Fibroblast of skin of left biceps (primary cell): ENCODE measurements at places on chromosomes 2 and 18.

DNA sequence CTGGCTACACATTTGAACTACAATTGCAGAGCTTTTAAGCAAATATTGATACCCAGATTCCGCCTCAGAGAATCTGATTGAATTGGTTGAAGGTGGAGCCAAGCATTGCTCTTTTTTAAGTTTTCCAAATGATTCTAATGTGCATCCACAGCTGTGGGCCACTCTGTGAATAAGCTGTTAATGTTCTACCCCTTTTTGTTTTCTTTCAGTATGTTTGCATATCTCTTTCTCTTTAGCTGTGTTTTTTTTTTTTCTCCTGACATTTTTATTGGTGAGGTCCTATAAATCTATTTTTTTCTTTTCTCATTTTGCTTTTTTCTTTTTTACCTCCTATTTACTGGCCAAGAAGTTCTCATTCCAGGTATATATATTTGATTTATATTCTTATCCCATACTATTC, 6.5 kb downstream of the SCN3A start:
- DNase-seq, result no peak

DNA sequence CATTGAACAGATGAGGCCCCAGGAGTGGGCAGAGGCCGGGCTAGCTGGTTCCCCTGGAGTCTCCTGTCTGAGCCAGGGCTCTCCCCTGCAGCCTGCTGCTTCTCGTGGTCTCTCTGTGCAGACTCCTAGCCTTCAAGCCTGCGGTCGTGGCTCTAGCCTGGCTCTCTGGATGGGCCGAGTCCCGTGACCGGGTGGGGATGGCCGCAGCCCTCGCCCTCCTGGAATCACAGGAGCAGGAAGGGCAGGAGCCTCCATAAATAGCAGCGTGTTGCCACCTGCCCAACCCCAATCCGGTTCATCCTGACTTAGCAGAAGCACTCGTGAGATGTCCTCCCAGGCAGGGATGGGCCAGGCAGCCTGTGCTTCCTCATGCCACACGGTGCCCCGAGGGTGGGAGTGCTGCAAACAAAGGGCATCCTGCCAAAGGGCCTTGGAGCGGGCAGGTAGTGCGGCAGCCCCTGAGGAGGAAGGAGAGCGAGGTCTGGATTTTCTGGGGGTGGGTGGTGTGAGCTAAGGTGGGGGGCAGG, 43.9 kb downstream of the FOSL2 start:
- no peak for DNase-seq

GRCh38 chr18:10271481-10271880, 183.0 kb upstream of the APCDD1 start:
- no peak for DNase-seq

GRCh38 chr2:188623995-188624643, 332.4 kb downstream of the GULP1 start:
- DNase-seq, result no peak

DNA sequence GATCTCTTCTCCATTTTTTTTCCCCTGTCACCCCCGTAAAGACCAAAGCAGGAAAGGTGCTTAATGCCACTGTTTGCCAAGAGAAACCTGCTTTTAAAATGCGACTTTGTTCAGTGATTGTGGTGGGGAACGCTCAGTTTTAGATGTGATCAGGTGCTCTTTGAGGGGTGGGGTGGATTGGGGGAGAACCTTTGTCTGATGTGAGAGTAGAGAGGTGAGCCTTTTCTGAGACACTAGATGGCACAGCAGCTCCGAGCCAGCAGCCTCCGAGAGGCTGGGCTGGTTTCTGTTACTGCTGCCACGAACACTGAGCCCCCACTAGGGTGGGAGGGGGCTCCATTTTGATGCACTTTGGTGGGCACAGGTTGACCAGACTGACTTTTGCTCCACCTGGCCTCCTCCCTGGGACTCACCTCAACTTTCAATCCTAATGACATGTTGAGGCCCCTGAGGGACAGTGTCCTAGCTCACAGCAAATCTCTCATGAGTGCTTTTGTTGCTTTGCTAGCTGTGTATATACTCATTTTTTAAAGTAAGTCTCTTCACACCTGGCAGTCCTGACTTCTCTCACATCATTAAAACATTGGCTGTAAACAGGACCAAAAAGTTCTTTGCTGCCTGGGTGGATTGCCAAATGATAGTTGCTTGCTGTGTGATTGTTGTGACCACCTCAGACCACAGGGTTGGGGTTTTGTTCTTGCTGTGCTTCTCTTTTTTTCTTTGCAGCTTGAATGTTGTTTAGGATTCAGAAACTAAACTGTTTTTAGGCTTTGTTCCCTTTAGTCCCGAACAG, 98.2 kb upstream of the MAP3K20 start:
- DNase-seq, result no peak

GRCh38 chr18:37176621-37176934, 347.7 kb downstream of the KIAA1328 start:
- no peak for DNase-seq

- no peak for DNase-seq
Observed at GRCh38 chr2:121831841-121832240, 76.4 kb downstream of the TSN start.

DNA sequence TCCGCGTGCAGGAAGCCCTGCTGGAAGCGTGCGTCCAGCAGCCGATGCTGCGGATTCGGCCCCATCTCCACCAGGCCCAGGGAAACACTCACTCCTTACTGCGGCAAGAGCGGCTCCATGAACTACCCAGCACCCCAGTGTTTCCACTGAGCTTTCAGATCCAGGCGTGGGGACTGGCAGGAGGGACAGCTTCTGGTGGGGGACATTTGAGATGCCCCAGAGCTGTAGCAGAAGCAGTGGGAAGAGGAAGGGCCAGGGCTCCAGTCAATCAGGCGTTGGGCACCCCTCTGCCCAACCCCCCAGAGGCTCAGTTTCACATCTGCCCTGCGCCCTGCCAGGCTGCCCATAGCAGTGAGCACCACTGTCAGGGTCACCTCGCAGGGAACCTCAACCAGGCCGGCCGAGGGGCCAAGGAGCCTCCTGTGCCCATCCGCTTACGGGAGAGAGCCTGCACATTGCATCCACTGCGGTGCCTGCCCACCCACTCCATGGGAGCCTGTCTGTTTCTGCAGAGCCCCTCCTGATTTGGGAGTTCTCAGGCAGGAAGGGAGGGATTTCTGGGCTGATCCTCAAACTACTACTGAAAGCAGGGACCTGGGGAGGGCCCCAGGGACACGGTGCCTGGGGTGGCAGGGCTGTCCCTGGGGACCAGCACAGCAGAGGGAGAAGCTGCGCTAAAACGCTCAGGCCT, 4.6 kb downstream of the AGXT start:
- no peak for DNase-seq

- DNase-seq, result peak; percentile 95
Observed at GRCh38 chr2:32484937-32485336, 128.1 kb downstream of the BIRC6 start.

DNA sequence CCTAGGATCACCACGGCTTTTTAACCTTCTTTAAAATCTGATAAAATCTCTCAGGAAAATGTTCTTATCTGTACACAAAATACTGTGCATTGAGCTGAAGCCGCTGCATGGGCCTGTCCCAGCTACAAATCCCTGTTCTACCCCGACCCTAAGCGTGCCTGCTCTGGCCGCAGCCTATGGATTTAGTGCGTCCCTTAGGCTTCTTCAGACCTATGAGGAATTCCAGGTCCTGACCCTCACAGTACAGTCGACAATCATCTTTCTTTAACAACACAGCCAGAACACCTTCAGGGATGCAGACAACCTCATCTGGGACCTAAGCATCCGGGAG, 477 bp upstream of the WDCP start:
- DNase-seq, result no peak

- no peak for DNase-seq
Observed at GRCh38 chr2:212939777-212940531, 211.5 kb downstream of the IKZF2 start.

GRCh38 chr2:27723372-27724144, 48.0 kb upstream of the MRPL33 start:
- no peak for DNase-seq

- DNase-seq, result no peak
Observed at GRCh38 chr2:222964376-222965031, 87.5 kb upstream of the KCNE4 start.

- no peak for DNase-seq
Observed at GRCh38 chr18:71403501-71403900, 1114.7 kb downstream of the SOCS6 start.

- no peak for DNase-seq
Observed at GRCh38 chr2:11748018-11748860, 1.8 kb downstream of the LPIN1 start.

DNA sequence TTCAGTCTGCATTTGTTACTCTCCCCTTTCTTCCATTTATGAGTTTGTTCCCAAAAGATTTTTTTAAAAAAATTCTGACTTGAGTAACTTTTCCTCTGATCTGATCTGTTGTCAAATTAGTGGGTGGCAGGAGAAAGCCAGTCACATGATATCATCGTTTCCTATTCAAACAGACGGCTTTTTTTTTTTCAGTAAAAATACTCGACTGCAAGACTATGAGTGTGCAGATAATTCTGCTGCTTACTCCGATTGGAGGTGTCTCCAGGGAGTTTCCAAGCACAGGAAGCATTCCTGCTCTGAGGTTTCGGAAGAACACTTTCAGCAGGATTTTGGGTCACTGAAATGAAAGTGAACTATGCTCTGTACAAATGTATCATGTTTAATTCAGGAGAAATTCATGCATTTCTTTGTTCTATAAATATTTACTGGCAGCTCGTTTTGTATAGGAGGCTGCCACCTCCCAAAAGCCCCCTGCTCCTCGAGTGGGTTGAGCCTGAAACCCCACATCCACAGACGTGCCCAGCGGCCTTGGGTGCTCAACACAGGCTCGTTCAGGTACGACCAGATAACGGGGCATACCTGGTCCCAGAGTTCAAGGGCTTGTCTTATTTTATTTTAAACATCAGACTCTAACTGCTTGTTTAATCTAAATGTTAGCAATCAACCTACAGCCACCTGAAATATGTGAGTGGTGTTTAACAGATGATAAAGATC, 126.9 kb upstream of the ZNF516 start:
- DNase-seq, result peak; percentile 10

DNA sequence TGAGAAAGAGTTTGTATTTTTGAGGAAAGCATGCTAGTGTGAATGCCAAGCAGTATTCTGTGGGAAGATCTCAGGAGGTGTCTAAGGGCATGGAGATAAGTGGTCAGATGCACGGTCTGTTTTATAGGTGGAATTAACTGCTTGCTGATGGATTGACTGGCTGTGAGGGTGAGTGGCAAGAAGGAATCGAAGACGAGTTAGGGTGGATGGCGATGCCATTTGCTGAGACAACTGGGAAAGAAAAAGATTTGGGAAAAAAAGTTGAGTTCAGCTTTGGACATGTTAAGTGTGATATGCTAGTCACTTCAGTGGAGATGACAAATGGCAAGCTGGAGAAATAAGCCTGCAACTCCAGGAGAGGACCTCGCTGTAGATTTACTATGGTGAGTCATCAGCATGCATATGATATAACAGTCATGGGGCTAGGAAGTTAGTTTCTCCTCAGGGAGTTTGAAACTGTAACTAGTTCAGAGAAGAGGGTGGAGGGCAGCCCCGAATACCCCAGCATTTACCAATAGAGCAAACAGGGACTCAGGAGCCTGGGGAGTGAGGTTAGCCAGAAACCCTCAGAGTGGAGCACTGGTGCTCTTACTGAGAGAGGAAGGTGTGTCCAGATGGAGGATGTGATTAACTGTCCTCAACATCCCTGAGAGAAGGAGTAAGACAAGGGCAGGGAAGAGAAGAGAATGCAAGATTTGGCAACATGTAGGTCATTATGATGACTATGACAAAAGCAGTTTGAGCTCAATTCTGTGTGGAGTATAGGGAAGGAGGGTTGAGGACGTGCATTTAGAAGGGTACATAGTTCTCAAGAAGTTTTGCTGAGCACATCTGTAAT, 2.0 kb upstream of the HK2 start:
- no peak for DNase-seq

DNA sequence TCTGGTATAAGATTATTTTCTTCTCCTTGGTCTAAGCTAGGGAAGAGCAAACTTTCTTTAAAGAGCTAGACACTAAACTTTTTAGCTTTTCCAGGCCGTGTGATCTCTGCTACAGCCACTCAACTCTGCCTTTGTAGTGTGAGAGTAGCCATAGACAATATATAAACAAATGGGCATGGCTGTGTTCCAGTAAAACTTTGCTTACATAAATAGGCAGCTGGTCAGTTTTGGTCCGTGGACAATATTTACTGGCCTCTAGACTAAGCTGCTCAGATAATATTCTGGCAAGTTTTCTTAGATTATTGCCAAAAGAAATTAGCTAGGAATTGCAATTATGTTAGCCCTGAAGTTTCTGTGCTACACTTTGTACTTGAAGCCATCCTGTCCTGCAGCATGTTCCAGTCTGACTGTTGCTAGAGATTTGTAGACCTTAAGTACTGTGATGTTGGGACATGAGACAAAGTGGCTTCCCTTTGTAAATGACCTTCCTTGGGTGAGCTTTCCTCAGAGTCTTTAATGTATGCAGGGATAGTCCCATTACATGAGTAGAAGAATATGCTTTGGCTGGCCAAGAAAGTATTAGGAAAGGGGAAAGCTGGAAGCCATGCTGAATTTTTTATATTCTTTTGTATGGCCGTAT, 126.9 kb downstream of the SOX11 start:
- DNase-seq, result no peak

DNA sequence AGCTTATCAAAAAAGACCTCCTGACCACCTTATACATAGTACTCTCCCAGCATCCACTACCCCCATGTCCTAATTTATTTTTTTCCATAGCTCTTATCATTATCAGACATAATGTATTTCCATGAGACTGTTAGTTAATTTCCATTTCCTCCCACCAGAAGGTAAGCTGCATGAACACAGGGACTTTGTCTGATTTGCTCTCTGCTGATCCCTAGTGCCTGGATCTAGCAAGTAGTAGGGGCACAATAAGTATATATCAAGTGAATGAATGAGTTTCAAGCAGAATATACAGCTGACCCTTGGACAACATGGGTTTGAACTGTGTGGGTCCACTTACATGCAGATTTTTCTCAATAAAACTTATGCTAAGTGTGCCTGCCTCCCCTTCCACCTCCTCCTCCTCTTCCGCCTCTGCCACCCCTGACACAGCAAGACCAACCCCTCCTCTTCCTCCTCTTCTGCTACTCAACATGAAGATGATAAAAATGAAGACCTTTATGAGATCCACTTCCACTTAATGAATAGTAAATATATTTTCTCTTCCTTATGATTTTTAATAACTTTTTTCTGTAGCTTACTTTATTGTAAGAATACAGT, 53.8 kb downstream of the CTAGE1 start:
- no peak for DNase-seq

GRCh38 chr2:54813584-54813983, 90.1 kb downstream of the EML6 start:
- no peak for DNase-seq

DNA sequence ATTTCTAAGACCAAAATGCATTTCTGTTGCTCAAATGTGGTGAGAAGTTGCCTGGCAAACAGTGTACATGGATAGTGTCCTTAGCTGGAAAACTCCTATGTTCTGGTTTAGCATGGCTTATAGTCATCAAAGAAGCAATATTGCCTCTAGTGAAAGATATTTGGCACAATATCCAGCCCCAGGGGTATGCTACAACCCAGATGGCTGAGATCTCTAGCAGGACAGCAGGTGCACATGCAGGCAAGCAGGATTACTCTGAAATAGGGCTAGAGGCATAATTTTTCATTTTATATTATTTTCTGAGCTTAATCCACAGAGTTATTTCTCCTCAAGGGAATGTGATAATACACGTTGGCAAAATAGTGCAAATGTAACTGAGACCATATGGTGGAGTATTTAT, 34.0 kb downstream of the CCDC195 start:
- no peak for DNase-seq

- DNase-seq, result no peak
Observed at GRCh38 chr2:62736899-62737559, 31.5 kb downstream of the EHBP1 start.

- DNase-seq, result no peak
Observed at GRCh38 chr2:157526070-157526469, 82.2 kb upstream of the CYTIP start.

GRCh38 chr2:121529439-121530211, 1.1 kb upstream of the RNU4ATAC start:
- peak; percentile 8 for DNase-seq
